ENCODE measurements at places on chromosomes 2 and 18. TPM values are rescaled to one million over a fixed set of nuclear protein-coding genes. Genes with fewer than 3 reads are reported as not detected.

DNA sequence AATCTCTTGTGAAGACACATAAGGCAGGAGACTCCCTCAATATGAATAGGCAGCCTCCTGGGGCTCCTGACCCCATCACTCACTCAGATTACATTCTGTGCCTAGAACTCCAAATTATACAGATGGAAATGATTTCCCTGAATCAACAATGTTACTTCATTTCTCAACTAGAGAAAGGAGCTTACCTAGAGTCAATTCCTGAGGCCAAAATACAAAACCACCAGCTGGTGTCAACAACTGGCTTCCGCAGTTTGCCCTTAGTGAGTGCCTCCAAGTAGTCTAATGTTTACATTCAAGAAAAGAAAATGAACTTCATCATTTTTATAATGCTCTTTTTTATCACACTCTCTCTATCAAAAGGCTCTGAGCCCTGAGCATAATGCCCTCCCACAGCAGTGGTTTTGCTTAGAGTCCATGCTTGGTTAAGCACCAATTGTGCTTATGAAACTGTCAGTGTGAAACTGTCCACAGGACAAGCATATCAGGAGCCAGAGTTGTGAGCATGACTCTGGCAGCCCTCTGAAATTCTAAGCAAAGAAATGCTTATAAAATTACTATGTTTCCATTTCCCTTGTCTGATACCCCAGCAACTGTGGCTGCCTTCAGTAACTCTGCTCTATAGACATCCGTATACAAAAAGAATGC, 305.7 kb upstream of the PKDCC start:
- no peak for DNase-seq

DNA sequence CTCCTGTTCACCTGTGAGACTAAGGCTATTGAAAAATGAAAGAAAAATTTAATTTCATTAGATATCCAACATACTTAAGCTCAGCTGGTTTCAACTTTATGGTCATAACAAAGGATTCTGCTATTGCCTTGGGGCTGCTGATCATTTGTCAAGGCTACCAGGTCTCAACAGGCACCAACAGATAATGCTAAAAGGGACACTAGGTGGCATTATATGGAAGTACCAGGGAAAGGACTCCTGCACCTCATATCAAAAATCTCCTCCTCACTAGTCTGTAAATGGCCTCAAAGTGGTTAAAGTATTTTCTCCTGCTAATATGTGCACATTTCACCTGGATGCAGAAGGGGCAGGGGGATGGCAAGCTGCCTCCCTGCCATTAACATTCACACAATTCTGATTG, 167.9 kb upstream of the REG3A start:
- no peak for DNase-seq

DNA sequence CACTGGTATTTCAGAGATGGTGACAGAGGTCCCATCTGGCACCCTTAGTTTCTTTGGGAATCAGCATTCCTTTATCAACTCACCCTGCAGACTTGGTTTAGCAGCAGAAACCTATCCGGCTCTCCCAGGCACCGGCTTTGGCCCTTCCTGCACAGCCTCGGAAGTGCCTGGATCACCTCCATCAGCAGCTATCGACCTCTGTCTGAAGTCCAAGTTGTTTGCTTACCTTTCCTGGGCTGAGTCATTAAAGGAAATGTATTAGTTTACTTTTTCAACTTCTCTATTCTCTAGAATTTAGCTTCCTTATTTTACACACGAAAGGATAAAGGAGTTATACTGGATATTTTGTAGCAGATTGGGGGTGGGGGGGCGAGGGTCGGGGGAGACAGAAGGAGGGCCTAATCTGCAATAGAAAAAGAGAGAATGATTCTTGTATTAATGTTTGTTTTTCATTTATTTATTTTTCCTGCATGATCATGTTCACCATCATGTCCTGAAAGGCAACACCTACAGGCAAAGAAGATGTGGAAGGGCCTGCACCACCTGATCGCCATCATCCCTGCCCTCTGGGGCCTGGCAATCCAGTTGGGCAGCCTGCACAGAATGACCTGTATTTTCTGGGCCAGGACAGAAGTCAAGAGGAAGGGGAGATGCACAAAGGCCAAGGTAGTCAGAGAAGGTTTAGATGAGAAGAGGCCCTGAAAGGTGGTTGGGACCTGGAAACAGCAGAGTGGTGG, 22.1 kb upstream of the MAT2A start:
- DNase-seq = peak; percentile 30

DNA sequence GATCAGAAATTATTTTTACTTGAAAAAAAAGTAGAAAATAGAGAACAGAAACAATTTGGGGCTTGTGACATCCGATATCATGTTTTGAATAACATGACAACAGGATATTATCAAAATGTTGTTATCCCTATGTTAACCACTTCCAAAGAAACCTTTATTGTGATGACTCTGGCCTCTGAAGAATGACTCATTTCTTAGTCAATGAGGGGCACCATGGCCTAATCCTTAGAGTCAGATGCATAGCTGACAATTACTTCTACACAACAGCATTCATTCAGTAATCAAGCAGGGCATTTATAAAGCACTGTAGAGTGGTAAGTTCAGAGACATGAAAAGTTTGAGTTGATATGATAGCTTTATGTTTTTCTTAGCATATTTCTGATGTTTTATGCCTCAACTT, 703.0 kb downstream of the RNF144A start:
- no peak for DNase-seq

DNA sequence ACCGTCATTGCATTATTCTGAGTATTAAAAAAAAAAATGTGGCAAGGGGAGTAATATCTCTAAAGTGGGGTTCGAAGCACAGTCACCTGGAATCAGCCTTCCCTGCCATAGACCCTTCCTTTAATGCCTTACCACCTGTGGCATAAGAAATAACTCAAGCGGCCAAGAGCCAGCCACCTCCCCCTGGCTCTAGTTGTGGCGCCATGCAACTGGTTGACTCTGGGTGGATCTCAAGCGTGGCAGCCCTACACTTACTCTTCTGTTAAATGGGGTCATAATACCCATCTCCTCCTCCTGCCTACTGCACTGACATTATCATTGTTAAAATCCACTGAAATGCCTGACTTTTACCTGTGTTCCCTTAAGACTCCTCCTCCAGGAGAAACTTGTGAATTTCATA, 175.8 kb downstream of the SMAD7 start:
- no peak for DNase-seq

DNA sequence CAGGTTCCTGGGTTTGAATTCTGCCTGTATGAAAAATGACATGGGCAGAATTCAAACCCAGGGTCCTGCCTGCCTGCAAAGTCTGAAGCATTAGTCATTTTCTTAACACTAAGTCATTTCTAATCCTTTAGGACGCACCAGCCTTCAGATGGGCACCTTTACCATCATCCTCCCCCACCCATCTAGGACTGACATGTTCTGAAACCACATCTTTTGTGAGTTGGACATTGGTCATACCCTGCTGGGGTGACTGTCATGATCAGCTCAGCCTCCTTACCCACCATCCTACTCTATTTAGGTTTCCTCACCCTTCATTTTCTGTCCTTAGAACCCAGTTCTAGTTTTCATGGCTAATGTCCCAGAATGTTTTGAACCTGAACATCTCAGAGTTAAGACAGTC, 104.9 kb downstream of the TRIB2 start:
- no peak for DNase-seq

DNA sequence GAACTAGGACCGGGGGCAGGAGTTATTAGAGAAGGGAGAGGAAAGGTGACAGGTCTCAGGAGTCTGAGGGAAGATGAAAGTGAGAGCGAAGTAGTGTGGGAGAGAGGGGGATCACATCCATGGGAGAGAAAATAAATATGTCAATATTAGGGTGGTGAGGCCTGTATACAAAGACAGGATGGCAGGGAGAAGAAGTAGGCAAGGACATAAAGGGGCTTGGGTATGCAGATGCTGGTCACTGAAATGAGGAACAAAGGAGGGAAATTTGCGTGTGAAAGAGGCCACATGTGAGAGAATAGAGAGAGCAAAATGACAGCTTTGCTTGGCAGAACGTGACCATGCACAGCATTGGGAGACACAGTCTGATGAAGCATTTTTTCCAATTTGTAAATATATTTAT, 13.6 kb downstream of the METAP1D start:
- DNase-seq = peak; percentile 62

DNA sequence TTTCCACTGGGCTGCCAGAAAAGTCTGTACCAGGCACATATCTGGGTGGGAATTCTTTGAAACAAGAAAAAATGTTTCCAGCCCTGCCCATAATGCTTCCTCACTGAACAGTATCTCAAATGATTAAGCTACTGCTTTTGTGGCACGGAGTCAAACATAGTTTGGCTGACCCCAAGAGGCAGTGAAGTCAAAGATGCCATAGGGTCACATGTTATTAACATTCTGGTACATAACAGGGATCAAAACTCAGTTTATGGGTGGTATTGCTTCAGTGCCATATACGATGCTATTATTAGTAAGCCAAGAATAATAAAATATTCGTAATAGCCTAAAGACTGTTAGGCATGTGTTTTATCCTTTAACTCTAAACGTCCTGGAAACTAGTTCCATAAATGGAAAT, 112.4 kb downstream of the FEZ2 start:
- DNase-seq = no peak

- DNase-seq = no peak
These were observed 602.2 kb downstream of the GALR1 start for GRCh38 chr18:77851802-77852201.

- no peak for DNase-seq
These were observed 14.1 kb downstream of the TMEM178A start for GRCh38 chr2:39679805-39680204.

DNA sequence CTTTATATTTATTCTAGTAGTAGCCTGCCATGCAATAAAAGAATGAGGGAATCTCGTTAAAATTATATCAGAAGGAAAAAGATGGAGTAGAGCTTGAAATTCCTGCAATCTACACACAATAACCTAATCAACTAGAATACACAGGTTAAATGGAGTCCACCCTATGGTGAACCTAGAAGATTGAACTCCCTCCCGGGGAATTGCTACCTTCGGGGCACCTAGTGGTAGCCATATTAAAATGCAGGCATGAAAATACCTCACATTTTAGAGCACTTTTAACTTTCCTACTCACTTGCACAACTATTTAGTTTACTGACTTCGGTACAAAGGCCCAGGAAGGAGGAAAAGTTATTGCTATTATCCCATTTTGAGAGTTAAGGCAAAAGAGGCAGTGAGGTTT, 174.5 kb downstream of the SS18 start:
- no peak for DNase-seq

DNA sequence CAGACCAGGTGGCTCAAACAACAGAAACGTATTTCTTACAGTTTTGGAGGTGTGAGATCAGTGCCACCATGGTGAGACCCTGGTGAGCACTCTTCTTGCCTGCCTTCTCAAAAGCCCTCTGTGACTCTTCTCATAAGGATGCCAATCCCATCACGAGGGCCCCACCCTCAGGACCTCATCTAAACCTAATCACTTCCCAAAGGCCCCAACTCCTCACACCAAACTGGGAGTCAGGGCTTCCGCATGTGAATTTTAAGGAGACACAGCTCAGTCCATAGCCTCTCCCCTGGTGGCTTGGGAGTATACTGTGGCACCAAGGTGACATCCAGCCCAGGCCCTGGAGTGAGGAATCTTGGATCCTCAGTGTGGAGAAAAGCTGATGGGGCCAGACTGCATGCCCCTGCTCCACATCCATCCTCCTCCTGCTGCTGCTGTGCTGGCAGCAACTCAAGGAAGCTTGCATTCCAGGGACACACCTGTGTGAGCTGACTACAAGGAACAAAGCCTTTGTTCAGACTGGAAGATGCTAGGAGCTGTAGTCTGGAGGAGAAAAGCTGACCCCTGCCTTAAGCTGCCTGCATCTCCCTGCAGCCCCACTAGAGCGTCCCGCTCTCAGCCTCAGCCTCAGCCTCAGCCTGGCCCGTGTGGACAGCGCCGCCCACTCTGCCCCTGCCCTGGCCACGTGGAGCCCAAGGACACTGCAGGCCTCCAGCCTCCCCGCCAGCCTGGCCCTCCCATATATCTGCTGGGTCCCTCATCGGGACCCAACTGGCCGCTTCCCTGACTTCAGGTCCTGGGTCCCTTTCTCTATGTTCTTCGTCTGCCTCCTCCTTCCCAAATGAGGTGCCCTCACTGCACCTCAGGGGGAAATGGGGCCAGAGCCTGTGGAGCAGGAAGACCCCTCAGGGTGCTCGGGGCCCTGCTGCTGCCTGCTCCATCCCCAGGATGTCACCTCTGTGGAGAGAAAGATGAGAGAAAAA, 87.8 kb upstream of the RAB6C start:
- no peak for DNase-seq

DNA sequence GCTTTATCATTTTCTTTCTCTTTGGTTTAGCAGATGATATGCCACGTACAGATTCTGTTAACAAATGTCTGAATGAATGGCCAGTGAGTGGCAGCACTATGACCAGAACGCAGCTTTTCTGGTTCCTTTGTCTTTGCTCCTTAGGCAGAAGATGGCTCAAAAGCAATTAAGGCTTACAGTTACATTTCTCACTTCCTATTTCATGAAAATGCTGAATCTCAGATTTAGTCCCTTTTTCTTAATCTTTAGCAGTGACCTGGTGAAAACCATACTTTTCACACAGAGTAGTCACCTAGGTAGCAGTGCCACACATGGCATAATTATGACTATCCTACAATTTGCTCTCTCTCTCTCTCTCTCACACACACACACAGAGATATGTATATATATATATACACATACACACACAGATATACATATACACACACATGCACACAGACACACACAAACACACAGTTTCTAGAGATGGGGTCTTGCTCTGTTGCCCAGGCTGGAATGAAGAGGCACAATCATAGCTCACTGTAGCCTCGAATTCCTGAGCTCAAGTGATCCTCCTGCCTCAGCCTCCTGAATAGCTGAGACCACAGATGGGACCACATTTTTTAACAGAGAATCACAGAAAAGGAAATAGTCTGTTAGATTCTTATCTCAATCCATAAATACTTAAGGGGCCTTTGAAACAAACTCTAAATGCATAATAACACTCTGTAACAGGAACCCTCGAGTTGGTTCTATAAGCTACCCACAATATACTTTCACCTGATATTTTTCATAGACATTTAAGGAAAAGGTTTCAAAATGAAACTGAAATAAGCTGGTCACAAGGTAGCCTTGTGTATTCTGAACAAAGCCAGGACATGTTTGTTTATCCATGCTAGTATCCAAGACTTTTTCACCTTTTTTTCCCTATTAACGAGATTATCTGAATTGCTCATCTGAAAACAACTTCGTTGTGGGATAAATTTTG, 11.6 kb downstream of the PDE6D start:
- no peak for DNase-seq

GRCh38 chr18:53101536-53102105, 761.6 kb downstream of the DCC start:
- DNase-seq = no peak

DNA sequence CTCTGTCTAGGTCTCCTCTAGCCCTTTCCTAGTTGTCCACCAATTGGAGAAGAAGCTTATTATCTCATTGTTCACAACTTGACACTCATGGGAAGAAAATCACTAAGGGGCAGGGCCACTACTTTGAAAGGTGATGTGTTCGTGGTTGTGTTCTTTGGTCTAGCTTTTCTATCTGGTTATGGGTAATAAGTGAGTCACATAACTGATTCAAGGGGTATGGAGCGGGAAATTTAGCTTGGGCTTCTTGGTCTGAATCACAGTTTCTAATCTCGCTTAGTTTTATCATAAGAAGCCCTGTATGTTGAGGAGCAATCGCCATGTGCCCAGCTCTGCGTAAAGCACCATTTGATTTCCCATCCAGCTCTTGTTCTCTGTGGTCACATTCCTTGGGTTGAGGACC, 18.7 kb upstream of the DYTN start:
- no peak for DNase-seq

The TTL gene
- polyA plus RNA-seq = 2.7 TPM

The GAL3ST2 gene
- polyA plus RNA-seq = not detected

The ARHGAP25 gene
- 56.8 TPM for polyA plus RNA-seq

The RESP18 gene
- polyA plus RNA-seq = not detected

The HOXD4 gene
- polyA plus RNA-seq = not detected

The SPP2 gene
- not detected for polyA plus RNA-seq

The FBXO11 gene
- 2.2 TPM for polyA plus RNA-seq
